ENCODE measurements at places on chromosomes 16 and 17. TPM values are rescaled to one million over a fixed set of nuclear protein-coding genes. Genes with fewer than 3 reads are reported as not detected.

- no peaks in the 10 kb centered on the region for H3K36me3 ChIP-seq
- DNase-seq: no peak
- no peak overlapping the region for H3K4me3 ChIP-seq
These were observed 34.0 kb downstream of the RAB11FIP4 start for GRCh38 chr17:31425282-31426040.

GRCh38 chr16:56950881-56951771, 10.6 kb upstream of the CETP start:
- peaks cover 6% of the 10 kb centered on the region for H3K4me1 ChIP-seq
- H3K27me3 ChIP-seq: no peaks in the 10 kb centered on the region
- H3K27ac ChIP-seq: peak overlapping the region; percentile 83
- no peaks in the 10 kb centered on the region for H3K36me3 ChIP-seq

DNA sequence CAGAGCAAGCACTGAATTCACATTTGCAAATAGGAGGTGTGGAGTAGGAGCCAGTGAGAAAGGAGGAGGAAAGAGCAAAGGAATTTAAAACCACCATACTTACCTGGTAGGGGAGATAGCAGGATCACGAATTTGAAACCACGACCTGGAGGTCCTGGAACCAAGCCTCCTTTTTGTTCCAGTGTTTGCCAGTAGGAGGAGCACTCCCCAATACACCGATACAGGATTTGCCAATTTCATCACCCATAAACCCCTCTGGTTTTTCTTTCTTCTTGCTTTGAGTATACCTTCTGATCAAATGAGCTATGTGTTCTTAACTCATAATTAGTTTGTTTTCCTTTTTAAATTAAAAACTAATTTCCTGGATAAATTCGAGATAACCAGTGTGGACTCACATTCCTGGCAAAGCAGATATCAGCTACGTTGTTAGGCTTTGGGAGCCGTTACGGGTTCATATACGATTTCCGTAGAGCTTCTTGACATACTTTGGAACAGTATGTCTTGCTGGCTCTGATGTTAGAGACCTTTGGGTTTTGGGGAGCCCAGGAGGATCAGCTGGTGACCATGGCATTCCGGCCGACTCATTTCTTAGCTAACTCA, 22.7 kb downstream of the BCO1 start:
- DNase-seq: no peak
- peak overlapping the region; percentile 67 for H3K27ac ChIP-seq

The CLEC16A gene
- 26.0 TPM for total RNA-seq

The SDR42E2 gene
- not detected for total RNA-seq
